Stimulated activated CD8-positive, alpha-beta memory T cell treated with anti-CD3 and anti-CD28 coated beads, Interleukin-2, amount 100 ng/mL, for 48 hours (primary cell): ENCODE measurements at places on chromosomes 6 and 20.

GRCh38 chr20:47857569-47858464, 72.5 kb upstream of the SULF2 start:
- no peak for DNase-seq

- DNase-seq, result no peak
These were observed 57.4 kb upstream of the TFAP2D start for GRCh38 chr6:50655848-50656453.

DNA sequence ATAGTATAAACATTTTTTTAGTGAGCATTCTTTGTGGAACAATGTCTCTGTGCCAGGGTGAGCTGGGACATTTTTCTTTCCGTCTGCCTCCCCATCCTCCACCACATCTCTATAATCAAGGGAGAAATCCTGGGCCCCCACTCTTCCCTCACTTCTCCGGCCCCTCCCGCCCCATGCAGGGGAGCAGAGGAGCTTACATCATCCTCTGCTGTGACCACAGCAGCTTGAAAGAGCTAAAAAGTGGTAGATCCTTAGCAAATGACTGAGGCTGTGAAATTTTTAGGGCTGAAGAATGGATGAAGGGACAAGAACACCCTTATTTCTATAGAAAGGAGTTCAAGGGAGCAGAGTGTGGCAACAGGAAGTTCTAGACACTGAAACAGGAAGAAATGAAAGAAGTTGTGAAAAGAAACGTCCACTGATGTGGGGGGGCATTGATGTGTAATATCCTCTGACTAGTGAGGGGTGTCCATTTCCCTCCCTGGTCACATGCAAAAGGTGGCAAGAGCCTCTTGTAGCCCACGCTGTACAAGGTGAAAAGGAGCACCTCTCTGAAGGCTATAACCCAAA, 380.3 kb upstream of the JARID2 start:
- no peak for DNase-seq

- DNase-seq, result no peak
These were observed 793 bp upstream of the PDSS2 start for GRCh38 chr6:107460083-107460631.

DNA sequence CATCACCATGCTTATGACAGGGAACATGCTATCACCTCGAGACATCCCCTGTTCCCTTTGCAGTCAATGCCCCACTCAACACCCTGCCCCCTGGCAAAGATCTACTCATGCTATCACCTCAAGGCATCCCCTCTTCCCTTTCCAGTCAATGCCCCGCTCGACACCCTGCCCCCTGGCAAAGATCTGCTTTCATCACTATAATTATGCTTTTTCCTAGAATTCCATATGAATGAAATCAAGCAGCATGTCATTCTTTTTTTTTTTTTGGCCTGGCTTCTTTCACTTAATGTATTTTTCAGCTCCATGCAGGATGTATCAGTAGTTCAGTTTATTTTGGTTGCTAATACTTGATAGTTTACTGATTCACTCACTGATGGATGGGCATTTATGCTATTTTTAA, 554.9 kb downstream of the CDH26 start:
- no peak for DNase-seq

DNA sequence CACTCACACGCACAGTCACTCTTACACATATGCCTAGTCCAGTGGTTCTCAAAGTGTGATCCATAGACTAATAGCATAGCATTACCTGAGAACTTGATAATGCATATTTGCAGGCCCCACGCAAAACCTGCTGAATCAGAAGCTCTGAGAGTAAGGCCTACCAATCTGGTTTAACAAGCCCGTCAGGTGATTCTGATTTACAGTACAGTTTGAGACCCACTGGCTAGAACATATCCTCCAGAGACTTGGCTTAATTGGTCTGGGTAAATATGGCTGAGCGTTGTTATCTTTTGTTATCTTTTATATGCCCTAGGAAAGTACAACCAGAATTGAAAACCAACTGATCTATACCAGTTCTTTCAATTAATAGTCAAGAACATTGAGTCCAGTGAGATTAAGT, 9.6 kb downstream of the TSPYL4 start:
- DNase-seq, result no peak

- peak; percentile 68 for DNase-seq
These were observed 712 bp downstream of the RXRB start for GRCh38 chr6:33199687-33200218.

GRCh38 chr20:564192-564591, 20.6 kb upstream of the CSNK2A1 start:
- no peak for DNase-seq

DNA sequence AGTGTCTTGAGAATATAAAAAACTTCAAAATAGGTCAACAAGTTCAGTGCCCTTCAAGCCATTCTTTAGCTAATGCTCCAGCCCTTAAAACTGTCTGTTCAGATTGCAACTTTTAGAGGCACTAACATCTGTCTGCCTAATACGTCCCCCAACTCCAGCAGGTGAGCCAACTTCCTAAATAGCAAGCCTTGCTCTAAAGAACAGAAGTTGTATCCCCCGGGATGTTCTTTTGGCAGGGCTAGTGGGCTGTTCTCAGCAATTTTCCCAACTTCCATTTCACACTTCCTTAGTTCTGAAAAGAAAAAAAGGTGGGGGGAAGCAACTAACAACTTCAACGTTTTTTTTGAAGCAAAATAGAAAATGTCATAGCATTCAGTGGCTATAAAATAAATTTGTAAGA, 290.0 kb upstream of the PTCHD4 start:
- no peak for DNase-seq

- DNase-seq, result no peak
These were observed 527.1 kb upstream of the MARCKS start for GRCh38 chr6:113329942-113330635.

DNA sequence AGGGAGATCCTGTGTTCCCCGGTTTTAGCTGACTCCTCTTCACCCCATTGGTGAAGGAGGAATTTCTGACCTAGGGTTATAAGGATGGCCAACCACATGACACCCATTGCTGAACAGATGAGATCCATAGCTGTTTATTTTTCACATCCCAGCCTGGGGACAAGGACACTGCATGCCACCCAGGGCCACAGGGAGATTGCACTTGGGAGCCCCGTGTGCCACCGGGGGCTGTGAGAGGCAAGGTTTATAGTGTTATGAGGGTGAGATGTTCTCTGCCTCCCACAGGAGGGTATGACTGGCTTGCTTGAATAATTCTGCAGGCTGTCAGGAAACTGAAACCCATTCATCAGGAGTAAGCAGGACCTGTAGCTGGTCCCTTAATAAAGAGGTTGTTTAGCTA, 14.7 kb upstream of the SLPI start:
- DNase-seq, result no peak

DNA sequence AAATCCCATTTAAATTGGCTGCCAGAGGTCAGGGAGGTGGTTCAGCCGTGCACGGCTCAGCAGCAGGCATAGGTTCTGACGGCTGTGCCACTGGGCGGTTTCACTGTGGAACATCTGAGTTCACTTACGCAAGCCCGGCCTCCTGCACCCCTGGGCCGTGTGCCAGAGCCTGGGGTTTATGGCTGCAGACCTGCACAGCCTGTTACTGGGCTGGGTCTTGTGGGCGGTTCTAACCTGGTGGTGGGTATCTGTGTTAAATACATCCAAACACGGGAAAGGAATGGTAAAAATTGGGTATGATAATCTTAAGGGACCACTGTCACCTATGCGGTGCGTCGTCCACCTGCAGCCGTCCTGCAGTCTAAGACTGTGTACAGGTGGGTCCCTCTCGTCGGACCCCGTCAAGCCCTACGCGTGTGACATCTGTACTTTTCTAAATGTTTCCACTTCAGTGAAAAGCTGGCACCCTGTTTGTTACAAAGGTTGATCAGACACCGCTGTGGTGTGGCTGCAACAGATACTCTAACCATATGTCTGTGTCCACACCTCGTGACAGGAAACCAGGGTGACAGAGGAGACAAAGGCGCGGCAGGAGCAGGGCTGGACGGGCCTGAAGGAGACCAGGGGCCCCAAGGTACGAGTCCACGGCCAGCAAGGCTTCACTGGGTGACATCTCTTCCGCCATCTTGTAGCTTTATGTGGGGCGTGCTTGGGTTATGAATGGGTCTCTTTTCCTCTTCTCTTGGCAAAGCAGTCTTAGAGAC, 21.5 kb downstream of the COL9A3 start:
- DNase-seq, result no peak
